ENCODE measurements at places on chromosomes 6 and 20.

DNA sequence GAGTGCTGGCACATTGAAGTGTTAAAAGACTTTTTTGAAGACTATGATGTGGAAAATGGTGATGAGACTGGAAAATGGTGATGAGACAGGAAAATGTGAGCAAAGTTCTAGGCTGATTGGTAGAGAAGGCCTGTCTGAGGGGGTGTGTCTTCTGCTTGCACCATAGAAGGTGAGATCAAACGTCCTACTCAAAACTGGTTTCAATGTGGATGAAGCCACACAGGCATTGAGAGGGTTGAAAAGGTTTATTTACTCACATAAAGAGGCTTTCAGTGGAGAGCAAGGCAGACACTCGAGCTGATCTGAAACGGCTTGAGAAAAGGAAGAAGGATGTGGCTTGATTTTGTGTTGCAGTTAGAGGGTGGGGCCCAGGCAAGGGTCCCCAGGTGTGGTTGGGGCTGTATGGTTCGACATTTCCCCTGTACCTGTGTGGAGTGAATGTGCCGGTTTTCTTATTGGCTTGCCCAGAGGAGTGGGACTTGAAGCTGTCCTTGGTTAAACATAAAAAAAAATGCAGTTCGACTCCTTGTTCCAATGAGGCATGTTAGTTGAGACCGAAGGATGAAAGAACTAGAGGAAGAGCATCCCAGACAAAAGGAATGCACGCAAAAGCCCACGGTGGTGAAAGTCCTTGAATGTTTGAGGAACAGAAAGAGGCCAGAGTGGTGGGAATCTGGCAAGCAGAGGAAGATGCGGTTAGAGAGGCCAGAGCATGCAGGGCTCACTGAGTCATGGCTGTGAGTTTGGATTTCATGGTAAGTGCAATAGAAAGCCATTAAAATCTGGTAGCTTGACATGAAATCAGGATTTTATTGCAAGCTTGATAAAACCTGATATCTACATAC lies 172.3 kb downstream of the EPM2A start:
- DNase-seq: no peak

- DNase-seq: no peak
Measured at GRCh38 chr6:154537511-154538325, 27.2 kb upstream of the CNKSR3 start.

DNA sequence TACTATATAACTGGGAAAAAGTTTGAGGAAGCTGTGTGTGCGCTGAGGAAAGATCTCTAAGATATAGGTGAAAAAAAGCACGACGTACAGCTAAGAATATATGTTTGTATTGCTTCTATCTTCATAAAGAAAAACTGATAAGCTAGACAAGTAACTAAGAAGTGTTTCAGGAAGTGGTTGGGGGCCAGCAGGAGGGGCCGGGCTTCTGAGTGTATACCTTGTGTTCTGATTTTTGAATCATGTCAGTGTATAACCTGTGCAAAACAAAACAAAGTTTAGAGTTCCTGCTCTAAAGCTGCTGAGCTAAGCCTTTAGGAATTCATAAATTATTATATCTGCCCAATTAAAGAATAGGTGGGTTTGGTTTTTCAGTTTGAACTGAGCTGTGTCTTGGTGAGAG lies 7.9 kb upstream of the OSER1 start:
- no peak for DNase-seq

GRCh38 chr6:70996106-70996505 lies 39.2 kb upstream of the B3GAT2 start:
- DNase-seq: no peak

DNA sequence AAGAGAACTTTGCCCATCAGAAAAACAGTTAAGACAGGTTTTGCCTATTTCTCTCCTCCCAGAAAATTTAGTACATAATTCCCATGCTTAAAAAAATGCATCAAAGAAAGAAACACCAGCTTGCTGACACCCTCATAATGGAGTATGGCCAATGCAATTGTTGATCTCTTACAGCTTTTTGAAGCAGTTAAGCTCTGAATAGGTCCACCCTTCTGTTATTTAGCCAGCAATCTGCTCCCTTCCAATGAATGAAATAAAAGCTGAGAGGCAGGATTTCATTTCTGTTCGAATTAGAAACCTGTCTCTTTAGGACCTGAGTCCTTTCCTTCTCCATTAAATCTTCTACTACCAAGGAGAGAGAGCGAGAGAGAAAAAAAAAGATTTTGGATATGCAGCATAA lies 288.7 kb downstream of the RNF144B start:
- no peak for DNase-seq

DNA sequence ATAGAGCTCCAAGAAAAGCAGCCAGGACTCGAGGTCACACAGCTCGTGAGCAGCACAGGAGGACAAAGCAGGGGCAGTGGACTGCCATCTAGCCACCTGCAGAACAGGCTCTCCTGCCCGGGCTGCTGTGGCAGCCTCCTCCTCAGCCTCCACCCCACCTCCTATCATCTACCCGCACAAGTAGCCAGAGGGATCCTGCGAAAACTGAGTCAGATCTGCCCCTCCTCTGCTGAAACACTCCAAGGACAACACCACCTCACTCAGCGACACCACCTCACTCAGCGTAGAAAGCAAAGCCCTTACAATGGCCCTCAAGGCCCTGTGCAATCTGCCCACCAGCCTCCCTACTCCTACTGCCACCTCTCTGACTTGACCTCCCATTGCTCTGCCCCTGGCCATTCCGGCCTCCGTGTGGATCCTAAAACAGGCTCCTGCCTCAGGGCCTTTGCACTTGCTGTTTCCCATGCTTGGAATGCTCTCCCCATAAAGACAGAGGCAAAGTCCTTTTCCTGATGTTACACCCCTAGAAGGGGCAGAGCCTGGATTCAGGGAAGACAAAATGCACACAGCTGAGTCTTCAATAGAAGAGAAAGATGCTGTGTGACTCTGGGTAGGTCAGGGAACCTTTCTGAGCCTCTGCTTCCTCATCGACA lies 19.3 kb downstream of the PREX1 start:
- DNase-seq: no peak

- DNase-seq: peak; percentile 11
Measured at GRCh38 chr6:33896391-33897188, 92.8 kb upstream of the MLN start.

- no peak for DNase-seq
Measured at GRCh38 chr6:122790028-122790422, 967 bp downstream of the SMPDL3A start.

DNA sequence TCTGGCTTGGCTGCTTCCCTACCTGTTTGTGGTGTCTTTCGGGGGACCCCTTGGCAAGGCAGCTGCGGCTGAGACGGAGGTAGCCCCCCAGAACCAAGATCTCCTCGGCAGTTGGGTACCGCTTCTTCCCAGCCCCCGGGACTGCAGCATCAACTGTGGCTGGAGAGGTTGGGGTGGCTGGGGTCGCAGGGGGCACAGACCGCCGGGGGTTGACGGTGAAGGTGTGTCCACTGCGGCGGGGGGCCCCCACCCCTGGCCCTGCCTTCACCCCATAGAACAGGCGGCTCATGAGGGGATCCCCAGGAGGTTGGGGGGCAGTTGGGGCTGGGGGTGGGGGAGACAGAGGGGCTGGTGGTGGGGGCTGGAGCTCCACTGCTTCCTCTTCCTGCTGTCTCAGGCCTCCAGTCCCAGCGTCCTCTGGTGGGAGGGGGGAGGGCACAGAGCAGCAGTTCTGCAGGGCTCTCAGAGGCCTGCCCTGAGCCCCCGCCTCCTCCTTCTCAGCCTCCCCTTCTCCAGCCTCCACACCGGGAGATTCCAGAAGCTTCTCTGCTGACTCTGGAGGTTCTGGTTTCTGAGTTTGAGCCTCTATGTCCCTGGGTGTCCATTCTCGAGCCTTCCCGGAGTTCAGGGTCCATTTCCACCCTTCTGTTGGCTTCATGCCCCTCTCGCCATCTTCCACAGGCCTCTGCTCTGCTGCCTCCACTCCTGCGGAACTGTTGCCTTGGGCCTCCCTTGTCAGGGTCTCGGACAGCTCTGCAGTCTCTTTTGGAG lies 1.9 kb downstream of the PPP1R18 start:
- peak; percentile 95 for DNase-seq

DNA sequence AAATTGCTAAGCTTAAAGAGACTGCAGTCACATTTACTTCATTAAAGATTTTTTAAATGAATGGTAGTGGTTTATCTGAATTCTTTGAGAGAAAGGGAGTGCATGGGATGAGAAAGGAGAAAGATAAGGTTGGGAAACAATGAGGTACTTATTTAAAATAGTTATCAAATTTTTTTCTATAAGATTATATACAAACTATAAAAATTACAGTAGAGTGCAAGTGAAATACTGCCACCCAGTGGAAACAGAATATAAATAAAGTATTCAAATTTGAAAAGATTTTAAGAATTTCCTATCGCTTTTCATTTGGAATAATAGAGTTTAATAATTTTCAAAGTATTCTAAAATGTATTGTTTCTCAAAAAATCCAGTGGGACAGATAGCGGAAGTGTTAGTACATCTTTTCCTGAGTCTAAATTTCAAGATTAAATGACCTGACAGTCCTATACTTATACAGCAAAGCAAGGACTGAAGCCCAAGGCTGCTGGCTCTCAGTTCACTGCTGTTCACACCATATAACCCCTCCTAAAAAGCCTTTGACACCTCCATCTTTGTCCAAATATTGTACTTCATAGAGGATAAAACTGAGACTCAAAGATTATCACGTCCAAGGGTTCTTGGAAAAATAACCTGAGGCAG lies 31.1 kb downstream of the EPM2A start:
- peak; percentile 7 for DNase-seq

GRCh38 chr20:24533449-24533848 lies 64.0 kb downstream of the SYNDIG1 start:
- DNase-seq: no peak

GRCh38 chr6:3382326-3383279 lies 74.2 kb downstream of the SLC22A23 start:
- no peak for DNase-seq

DNA sequence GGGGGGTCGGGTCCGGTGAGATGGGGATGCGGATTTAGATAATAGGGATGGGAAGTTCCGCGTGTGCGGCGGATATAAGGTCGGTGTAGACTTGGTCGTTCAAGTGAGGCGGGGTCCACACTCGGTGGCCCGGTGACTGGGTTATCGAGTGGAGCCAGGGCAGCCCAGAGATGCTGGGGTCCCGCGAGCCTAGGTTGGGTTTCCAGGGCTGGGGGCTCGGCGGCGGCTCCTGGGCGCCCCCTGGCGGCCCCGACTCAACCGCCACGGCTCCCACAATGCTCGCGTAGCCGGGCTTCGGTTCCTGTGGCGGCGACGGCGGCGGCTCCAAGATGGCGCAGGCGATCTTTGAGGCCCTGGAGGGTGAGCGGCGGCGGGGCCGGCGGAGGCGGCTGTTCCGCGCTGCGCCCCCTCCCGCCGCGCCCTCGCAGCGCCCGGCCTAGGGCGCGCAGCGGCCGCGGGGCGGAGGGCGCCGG lies at the start of gene ZNF341:
ZNF341 (plus strand) TSS at position 304 of the 473 bp plus-strand sequence; CDS start at position 330, 26 bp downstream.
- DNase-seq: peak; percentile 86

DNA sequence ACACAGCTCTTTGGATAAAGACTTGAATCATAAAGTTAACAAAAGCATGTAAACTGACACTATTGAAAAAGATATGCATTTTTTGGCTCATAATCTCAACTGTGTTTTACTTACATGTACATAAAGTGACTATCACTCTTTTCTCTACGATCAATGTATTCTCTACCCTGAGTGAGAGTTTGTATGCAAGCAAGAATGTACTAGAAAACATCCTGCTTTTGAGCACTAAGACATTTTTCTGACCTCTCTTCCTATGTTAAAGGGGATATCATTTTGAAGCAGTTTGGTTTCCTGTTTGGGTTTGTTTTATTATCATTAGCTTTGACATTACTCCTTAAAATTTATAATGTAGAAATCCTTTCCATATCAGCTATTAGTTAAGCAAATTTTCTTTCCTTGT lies 910.8 kb downstream of the C6orf118 start:
- no peak for DNase-seq

GRCh38 chr6:34519971-34520644 lies 36.0 kb downstream of the SPDEF start:
- no peak for DNase-seq

- DNase-seq: no peak
Measured at GRCh38 chr6:80530103-80530502, 423.6 kb downstream of the BCKDHB start.

DNA sequence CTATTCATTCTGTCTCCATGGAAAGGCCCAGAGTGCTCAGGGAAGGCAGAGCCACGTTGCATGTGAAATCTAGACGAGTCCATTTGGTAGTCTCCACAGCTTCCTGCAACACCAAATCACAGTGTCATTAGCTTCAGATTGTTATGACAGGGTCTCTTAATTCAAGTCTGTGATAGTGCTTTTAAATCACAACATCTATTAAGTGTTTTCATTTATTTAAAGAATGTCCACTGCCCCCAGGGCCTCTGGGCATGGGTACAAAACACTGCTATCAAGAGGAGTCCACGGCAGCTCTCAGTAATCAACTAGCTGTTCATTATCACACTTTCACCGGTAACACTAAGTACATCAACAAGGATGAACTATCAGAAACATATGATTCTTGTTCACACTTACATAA lies 455.9 kb upstream of the JARID2 start:
- no peak for DNase-seq

- peak; percentile 20 for DNase-seq
Measured at GRCh38 chr20:21102603-21103311, 3.4 kb downstream of the LINC00237 start.

GRCh38 chr20:25058051-25058846 lies at the start of gene ACSS1:
TSS of gene ACSS1 (minus strand) at chr20:25058139. CDS start at chr20:25058102, 37 bp downstream.
- DNase-seq: no peak

Data from inflammatory macrophage treated with lipopolysaccharide for 1 hour (primary cell).